ENCODE measurements at places on chromosomes 7 and 10. TPM values are rescaled to one million over a fixed set of nuclear protein-coding genes. Genes with fewer than 3 reads are reported as not detected.

GRCh38 chr10:120436439-120437112 lies 20.5 kb upstream of the PLPP4 start:
- no peak for DNase-seq

DNA sequence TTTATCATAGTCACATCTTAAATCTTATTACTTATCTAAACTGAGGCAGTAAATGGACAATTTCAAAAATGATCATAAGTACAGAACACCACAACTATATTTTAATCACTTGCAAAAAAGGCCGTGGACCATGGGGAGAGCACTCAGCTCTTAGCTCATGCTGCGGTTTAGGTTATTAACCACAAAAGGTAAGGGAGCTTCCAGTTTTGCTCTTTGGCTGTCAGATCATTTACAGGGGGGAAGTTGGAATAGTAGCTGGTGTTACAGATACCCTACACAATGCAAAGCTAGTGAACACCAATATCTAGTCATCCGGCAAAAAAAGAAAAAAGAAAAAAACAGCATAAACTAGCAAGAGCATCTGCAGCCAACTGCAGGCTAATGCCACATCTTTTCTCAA lies 147.0 kb downstream of the BBS9 start:
- DNase-seq, result no peak

Gene MCMBP
- total RNA-seq, result 48.6 TPM

DNA sequence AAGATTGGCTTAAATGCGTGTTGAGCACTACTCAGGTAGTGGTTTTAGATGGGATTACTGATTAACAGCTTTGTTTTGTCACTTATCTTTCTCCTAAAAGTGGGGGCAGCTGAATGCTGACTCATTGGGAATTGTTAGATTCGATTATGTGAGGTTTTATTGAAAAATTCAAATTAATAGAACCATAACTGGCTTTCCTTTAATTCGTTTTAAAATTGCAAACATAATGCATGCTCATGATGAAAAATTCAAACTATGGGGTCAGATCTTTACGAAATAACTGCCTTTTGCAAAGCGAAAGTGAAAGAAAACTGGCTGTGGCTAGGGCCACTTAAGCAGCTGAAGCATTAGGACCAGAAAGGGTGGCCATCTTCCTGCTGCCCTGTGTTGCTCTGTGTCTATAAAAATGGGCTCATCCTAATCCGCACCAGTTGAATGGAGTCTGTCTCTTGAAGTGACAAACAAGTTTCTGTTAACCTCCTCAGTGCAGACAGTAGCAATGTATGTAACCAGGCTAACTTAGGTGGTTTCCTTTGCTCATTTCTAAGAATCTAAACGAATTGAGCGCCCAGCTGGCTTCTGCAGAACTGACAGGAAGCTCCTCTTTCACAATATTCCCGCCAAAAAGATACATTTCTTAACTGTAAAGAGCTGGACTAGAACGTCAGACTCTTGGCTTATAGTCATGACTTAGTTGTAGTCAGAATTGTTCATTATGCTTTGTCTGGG lies 27.8 kb downstream of the DENND10 start:
- peak; percentile 36 for DNase-seq

Gene SLC26A3
- total RNA-seq, result 0.13 TPM
